Brain pericyte (primary cell): ENCODE measurements at places on chromosomes 6 and 20.

- no peak for DNase-seq
These were observed 541.6 kb upstream of the POU3F2 start for GRCh38 chr6:98292810-98293209.

GRCh38 chr6:149990212-149990660 lies 26.5 kb downstream of the ULBP1 start:
- DNase-seq, result no peak

DNA sequence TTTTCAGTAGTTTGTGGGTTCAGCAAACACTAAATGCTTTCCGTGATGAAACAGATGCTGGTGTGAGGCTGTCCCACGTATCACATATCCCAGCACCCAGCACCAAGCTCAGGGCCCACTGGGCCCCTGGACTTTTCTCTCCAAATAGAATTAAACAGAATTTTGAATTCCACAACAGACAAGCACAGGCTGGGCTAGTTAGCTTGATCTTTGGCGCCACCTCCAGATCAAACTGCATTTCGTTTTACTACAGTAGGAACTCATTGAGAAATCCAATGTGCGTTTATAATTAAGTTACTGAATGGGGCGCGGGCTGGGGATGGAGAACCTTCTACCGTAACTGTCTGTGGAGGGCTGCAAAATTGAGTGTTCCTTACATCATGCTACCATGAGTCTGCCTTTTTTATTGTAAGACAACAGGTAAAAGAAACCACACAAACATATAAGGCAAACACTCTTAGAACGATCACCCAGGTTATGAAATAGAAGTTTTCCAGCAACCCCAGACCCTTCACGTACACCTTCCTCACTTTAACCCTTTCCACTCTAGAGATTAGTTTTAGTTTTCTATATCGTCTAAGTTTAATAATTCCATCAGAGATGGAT lies 107.8 kb downstream of the ZFP64 start:
- DNase-seq, result no peak

GRCh38 chr6:97405818-97406409 lies 122.9 kb upstream of the MMS22L start:
- DNase-seq, result no peak

GRCh38 chr6:2828629-2829028 lies 13.0 kb downstream of the SERPINB1 start:
- DNase-seq, result no peak

DNA sequence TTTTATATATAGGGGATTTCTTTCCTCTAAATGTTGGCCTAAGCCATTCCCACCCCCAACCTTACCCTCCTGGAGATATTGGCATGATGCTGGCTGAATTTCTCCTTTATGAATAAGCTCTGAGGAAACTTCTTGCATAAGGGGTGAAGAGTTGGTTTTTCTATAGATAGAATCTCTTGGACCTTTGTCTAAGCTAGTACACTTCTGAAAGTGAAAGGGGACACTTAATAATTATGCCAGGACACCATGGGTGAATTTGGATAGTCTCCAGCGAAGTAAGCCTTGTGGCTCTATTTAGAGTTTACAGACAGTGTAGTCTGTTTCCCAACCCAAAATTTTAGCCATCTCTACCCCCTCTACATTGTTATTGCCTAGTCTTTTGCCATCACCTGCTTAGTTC lies 27.1 kb upstream of the FABP7 start:
- DNase-seq, result no peak

DNA sequence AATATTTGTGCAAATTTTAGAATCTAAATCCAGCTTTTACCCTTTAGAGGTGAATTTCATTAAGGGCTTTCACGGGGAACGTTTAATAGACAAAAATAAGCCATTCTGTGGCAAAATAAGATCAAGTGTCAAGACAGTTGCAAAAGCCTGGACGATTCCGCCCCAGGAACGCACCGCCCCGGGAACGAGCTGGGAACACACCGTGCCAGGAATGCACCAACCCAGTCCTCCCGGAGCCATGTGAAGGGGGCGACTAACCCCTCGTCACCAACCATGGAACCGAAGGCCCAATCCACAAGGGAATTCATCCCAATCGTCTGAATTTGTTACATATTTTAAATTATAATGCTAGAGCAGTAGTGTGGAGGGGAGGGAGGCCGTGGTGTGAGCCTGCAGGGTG lies 20.8 kb upstream of the TCFL5 start:
- no peak for DNase-seq

DNA sequence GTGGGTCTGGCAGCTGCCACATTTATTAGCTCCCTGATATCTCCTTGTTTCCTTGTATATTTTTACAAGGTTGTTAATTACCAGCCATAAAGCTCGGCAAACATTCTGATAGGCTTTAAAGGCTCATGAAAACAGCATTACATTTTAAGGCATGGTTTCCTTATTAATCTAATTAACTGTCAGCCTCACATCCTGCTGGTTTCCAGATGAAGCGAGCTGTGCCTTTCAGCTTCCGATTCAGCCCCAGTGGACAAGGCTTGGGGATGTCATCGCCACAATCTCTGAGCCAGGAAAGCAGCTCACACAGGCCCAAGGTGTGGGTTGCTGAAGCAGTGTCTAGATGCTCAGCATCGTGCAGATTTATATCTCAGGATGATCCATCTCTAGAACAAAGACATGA lies 66.0 kb upstream of the RALY start:
- DNase-seq, result no peak

GRCh38 chr6:89415185-89415584 lies 3.1 kb upstream of the RRAGD start:
- no peak for DNase-seq

- no peak for DNase-seq
These were observed 223.8 kb upstream of the SMLR1 start for GRCh38 chr6:130603391-130603790.

- DNase-seq, result no peak
These were observed 332.9 kb upstream of the PRDM1 start for GRCh38 chr6:105753207-105753606.

- DNase-seq, result no peak
These were observed 850.5 kb upstream of the MAP3K7 start for GRCh38 chr6:91437315-91437729.

- DNase-seq, result no peak
These were observed 18.4 kb upstream of the TNFAIP3 start for GRCh38 chr6:137848672-137849071.

- DNase-seq, result no peak
These were observed 78.5 kb upstream of the TRDN start for GRCh38 chr6:123715006-123715863.

- DNase-seq, result no peak
These were observed 10.9 kb downstream of the CUL9 start for GRCh38 chr6:43192911-43193310.
